Fibroblast of skin of scalp (primary cell): ENCODE measurements at places on chromosomes 2 and 18.

GRCh38 chr2:96618596-96619283, 19.4 kb downstream of the KANSL3 start:
- DNase-seq: peak; percentile 38

GRCh38 chr2:196963043-196963442, 36.5 kb upstream of the PGAP1 start:
- DNase-seq: no peak

DNA sequence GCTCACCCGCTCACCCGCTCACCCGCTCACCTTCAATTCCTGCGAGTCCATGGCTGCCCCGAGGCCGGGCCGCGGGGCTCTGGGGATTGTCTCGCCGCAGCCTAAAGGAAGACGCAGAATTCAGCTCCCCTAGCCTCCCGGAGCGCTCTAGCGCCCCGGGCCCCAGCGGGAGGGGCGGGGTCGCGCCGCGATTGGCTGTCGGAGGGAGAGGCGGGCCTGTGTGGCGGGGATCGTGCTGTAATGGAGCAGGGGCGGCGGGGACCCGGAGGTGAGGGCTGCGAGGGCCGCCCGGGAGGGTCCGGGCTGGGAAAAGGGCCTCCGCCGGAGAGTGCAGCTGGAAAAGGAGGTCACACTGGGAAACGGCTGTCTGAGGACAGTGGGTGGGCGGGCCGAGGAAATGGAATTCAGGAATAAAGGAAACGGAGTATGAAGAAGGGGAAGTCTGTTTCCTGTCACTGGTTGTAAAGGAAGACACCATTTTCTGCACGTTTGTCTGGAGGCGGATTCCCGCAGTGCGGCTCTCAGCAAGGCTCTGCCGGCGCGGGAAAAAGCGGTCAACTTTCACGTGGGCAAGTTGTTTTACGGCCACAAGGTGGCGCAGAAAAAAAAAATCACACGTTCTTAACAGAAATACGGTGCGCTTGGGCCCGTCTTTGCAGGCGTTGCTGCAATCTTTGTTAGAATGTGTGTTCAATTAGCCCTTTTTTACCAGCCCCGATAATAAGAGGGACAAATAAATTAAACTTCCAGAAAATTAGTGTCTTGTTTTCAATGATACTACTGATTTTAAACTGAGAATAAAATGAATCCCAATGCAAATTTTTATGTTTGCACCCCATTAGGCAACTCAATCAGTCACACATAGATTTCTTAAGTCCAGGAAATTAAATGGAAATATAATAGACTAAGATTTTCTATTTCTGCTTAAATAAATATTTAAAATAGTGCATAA, at the start of gene TTC21B:
TTC21B (minus strand) TSS at position 122 of the 952 bp plus-strand sequence; CDS start at position 51, 71 bp downstream.
- peak; percentile 96 for DNase-seq

GRCh38 chr2:54100772-54101171, 14.6 kb upstream of the ACYP2 start:
- DNase-seq: no peak

DNA sequence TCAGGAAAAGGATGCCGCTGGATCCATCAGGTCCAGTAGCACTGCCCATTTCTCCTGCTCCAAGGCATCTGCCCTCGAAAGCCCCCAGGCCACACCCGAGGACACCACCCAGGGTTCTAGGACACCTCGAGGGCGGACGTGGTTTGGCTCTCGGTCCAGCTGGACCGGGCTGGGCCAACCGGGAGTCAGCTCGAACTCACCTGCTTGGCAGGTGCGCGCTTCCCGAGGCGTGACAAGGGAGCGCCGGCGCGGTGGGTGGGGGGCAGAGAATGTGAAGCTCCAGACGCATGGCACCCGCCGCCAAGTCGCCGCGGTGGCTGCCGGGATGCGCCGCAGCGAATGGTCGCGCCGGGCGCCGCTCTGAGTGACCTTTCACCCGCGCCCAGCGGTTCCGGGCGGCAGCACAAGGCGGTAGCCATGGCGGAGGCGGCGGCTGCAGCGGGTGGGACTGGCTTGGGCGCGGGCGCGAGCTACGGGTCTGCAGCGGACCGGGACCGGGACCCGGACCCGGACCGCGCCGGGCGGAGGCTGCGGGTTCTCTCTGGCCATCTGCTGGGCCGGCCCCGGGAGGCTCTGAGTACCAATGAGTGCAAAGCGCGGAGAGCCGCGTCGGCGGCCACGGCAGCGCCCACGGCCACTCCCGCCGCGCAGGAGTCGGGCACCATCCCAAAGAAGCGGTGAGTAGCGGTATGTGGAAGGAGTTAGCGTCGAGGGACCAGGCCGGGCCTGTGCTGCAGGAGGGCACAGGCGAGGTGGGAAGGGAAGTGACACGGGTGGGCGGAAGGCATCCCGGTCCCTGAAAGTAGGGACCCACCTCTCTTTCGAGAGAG, at the start of gene AGPS:
AGPS (plus strand) TSS at position 401 of the 830 bp plus-strand sequence; CDS start at position 418, 17 bp downstream.
- peak; percentile 73 for DNase-seq

GRCh38 chr2:10204326-10205161, 82.0 kb downstream of the RRM2 start:
- peak; percentile 34 for DNase-seq

DNA sequence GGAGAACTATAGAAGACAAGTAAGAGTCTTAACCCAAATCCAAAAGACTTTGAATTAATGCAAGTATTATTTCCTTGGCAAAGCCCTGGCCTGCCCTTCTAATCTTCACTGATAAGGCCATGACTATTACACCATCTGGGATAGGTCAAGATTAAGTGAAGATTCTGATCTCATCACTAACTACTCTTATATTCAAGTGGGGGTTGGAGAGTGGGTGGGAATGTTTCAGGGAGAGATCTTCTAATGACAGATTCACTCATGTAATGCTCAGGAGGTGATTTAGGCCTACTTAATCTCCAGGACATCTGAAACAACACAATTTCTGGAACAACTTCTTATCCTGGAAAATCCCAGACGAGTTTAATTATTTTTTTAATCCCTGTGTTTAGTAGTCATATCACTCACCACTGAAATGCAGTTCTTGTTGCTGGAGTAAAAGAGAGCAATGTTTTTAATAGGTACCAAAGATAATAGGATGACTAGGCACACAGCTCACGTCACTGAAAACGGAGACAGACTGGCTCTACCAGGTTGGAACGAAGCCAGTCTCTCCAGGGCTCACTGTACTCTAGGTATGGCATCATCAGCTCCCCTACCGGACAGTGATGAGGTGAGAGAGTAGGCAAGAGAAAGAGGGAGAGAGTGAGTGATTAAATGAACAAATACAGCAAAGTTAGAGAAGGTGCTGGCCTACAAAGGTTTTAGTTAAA, 133.1 kb downstream of the NCKAP5 start:
- peak; percentile 62 for DNase-seq

DNA sequence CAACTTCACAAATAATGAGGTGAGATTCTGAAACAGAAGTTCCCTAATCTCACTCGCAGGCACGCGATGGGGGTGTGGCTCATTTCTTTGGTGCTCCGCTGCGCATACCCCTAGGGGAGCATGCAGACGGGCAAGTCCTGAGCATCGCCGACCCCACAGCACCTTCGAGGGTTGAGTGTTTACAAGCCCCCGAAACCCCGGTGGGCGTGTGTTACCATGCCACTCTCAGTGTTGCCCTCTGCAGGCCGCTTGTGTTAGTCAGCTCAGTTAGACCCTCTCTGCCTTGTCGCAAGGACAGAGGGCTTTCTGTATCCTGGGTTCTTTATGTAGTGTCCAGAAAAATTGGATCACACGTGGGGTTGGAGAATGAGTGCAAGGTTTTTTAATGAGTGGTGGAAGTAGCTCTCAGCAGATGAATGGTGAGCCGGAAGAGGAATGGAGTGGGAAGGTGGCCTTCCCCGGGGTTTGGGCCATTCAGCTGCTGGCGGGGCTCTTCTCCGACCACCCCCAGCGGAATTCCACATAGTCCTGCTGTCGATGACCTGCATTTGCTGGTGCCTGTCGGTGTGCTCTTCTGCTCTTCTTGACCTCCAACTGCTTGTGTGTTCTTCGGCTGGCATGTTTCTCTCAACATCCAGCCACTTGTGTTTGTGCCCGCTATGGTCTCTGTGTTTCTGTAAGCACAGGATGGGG, 191.3 kb downstream of the RPRM start:
- no peak for DNase-seq

DNA sequence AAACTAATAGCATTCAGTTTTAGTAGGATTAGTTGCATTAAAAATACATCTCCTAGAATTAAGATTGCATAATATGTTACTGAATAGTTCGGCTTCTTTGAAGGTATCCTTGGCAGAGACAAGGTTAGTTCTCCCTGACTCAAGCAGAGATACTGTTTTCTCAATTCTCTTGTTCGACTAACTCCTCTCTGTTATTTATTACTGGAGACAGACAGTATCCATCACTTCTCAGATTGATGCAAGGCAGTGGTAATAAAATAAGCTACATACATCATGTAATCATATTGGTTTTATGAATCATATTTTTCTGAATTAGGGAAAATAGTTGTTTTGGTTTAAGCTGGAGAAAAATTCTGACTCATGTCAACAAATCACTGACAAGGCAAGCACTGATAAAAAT, 134.8 kb downstream of the SLC8A1 start:
- DNase-seq: peak; percentile 62

- peak; percentile 30 for DNase-seq
These were observed 208.2 kb upstream of the ARL4C start for GRCh38 chr2:234705108-234705507.

DNA sequence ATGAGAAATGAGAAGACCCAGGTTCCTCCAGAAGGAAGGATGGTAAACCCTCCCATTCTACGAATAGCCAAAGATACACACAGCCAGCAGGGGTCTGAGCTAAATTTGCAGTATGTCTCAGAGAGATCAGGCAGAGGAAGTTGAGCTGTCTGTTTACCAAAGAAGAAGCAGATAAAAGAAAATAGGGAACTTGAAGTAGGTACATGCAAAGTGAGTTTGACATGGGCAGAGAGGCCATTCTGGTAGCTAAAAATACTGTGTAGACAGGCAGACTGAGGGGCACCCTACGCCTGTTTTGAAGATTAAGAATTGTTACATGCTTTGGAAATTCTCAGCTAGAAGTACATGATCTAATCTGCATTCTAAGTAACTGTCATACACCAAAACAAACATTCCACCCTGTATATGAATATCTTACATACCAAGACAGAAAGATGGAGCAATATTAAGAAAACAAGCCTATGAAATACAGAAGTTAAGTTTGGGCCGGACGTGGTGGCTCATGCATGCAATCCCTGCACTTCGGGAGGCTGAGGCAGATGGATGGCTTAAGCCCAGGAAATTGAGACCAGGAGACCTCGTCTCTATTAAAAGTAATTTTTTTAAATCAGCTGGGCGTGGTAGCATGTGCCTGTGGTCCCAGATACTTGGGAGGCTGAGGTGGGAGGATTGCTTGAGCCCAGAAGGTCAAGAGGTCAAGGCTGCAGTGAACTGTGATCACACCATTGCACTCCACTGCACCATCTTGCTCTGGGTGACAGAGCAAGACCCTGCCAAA, 157.9 kb downstream of the ANKRD44 start:
- peak; percentile 90 for DNase-seq
